ENCODE measurements at places on chromosomes 7 and 10. TPM values are rescaled to one million over a fixed set of nuclear protein-coding genes. Genes with fewer than 3 reads are reported as not detected.

GRCh38 chr7:127751490-127752448, 99.8 kb downstream of the SND1 start:
- no peak for DNase-seq
- no peaks in the 10 kb centered on the region for H3K27me3 ChIP-seq
- H3K4me3 ChIP-seq = no peak overlapping the region
- no peaks in the 10 kb centered on the region for H3K36me3 ChIP-seq

DNA sequence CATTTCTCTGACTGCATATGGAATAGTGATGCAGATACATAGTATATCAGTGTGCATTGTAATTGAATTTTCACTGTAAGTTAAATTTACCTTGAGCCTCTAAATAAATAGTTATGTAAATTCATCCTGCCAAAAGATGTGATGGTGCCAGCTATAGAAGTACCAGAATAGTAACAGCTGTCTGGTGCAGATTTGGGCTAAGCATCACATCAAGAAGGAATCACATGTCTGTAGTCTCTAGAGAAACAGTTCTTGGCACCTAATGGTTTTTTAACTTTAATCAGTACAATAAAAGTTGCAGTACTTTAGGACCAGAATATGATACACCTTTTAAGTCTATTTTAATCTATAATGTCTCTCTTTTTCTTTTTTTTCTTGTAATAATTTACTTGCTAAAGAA, 17.4 kb downstream of the PLEKHA1 start:
- H3K4me3 ChIP-seq = no peak overlapping the region
- H3K4me1 ChIP-seq = no peaks in the 10 kb centered on the region
- H3K27me3 ChIP-seq = no peaks in the 10 kb centered on the region
- H3K36me3 ChIP-seq = peaks cover 6% of the 10 kb centered on the region
- DNase-seq = no peak
- H3K27ac ChIP-seq = no peak overlapping the region

DNA sequence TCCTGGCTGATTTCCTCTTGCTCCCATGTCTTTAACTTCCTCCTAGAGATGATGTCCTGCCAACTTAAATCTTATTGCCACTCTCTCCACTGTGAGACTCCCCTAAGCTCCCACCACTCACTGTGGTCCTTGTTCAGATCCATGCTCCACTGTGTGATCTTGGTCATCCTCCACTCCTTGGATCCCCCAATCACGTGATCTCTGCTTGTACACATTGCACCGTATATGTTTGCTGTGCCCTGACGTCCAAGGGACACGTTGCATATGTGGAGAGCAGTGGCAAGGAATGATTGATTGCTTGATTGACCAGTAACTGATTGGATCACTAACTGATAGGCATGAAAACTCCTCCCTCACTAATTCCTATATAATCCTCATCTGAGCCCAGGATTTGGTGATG, 395.1 kb downstream of the SDK1 start:
- no peaks in the 10 kb centered on the region for H3K4me1 ChIP-seq
- no peaks in the 10 kb centered on the region for H3K27me3 ChIP-seq
- H3K36me3 ChIP-seq = no peaks in the 10 kb centered on the region
- no peak for DNase-seq
- no peak overlapping the region for H3K4me3 ChIP-seq

GRCh38 chr7:104254696-104255095, 46.9 kb upstream of the ORC5 start:
- no peak for DNase-seq
- H3K36me3 ChIP-seq = no peaks in the 10 kb centered on the region
- H3K4me1 ChIP-seq = no peaks in the 10 kb centered on the region
- H3K4me3 ChIP-seq = no peak overlapping the region
- H3K27ac ChIP-seq = no peak overlapping the region

- H3K36me3 ChIP-seq = no peaks in the 10 kb centered on the region
- no peaks in the 10 kb centered on the region for H3K27me3 ChIP-seq
- no peak for DNase-seq
- no peak overlapping the region for H3K4me3 ChIP-seq
- H3K27ac ChIP-seq = no peak overlapping the region
- H3K4me1 ChIP-seq = no peaks in the 10 kb centered on the region
These were observed 336.2 kb downstream of the CDC14C start for GRCh38 chr7:49260538-49260937.

DNA sequence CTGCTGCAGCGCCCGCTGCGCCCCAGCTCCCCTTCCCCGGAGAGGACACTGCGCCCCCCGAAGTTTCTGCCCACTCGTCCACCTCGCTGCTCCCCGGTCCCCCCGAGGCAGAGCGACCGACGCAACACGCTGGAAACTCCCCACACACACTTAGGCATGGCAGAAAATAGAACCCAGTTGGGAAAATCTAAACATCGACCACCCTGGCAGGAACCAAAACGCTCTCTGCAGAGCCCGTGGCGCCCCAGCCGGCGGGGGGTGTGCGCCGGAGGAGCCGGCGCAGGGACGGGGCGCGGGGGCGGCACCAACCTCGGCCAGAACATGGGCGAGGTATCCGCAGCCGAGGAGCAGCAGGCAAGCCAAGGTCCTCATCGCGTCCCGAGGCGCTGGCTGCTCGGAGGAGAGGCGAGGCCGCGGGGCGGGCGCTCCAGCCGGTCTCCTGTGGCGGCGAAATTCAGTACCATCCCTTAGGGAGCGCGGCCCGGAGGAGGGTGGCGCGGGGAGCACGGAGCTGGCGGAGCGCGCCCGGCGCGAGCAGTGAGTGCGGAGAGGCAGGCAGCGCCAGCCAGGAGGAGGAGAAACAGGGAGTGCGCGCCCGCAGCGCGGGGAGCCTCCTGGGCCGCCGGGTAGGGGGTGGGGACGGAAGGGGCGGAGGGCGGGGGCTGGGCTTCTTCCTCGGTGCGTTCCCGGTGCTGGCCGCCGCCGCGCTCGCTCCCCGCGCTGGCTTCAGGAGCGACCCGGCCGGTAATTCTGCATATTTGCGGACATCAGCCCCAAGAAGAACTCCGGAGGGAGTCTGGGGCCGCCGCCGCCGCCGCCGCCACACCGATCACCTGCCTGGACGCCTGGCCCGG, 789 bp downstream of the PDGFA start:
- no peaks in the 10 kb centered on the region for H3K36me3 ChIP-seq
- H3K27me3 ChIP-seq = peaks cover 32% of the 10 kb centered on the region
- DNase-seq = peak; percentile 86
- H3K4me3 ChIP-seq = peak overlapping the region; percentile 76
- H3K27ac ChIP-seq = peak overlapping the region; percentile 90

The NUTM2D gene
- total RNA-seq = 2.9 TPM

The STAMBPL1 gene
- 21.0 TPM for total RNA-seq

Data from breast epithelium (tissue), 4 donors.